NCI-H1694 (cell line): ENCODE measurements at places on chromosomes 2 and 18.

DNA sequence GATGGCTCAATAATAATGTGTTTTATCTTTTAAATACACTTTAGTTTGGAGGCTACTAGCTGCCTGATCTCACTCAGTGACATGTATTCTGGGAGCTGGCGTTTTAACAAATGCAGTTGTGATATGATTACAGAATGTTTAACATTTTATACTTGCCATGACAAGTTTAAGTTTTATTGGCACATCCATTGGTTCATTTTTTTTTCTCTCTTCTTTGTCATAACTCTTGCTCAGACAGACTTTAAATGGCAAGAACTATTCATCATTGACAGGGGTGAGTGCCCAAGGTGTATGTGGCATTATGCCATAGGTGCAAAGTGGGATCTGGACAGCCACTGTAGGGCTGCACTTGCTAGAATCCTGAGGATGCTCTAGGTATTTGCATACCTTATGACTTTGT is 72.1 kb upstream of the MYL1 start:
- no peak for DNase-seq

GRCh38 chr18:49944663-49945062 is 131.3 kb upstream of the ACAA2 start:
- no peak for DNase-seq

DNA sequence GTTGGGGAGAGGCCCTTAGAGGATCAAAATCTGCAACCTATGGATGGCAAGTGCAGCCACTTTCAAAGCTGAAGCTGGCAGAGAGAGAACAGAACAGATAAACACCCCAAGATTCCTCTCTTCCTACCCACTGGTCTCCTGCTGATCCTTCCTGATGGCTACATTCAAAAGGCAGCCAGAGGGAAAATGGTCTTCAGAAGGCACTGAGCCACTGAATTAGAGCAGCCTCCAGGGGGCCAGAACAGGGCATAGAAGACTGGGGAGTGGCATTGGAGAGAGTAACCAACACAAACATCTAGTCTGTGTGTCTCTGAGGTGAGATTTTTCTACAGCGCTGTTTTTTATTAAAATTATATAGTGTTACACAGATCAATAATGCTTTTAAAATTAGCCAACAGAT is 432.6 kb downstream of the PARD3B start:
- DNase-seq = no peak

DNA sequence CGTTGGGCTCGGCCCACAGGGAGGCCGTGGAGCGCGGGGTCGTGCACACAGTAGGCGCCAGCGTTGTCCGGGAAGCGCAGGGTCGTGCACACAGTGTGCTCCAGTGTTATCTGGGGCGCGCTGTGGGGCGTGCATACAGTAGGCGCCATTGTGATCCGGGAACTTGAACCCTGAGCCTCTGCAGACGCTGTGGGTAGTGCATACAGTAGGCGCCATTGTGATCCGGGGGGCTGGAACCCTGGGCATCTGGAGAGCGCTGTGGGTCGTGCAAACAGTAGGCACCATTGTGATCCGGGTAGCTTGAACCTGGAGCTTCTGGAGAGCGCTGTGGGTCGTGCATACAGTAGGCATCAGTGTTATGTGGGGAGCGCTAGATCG is 793 bp downstream of the ZNF236 start:
- DNase-seq = no peak

DNA sequence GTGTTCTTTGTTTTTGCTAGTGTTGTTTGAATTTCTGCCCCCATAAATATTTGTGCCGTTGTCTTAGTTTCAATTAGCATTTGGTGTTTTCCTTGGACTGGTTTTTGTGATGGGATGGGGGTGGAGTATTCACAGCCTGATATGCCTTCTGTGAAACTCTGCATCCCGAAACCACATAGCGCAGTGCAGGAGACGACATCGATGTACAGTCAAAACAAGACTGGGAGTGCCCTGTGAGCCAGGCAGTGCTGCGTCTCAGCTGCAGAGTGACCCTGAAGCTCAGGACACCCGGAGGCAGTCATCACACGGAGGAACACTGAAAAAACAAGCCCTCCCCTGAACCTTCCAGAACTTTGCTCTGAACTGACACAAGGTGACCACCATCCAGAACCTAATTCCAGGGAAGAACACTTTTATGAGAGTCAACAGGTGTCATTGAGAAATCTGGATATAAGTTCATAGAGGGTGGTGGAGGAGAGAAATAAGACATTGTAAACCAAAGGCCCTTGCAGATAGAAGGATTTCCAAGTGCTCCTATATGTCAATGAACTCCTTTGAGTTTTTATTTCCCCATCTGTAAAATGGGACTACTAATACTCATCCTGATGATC is 61.2 kb upstream of the CABLES1 start:
- no peak for DNase-seq

- DNase-seq = no peak
Measured at GRCh38 chr2:233156001-233156400, 95.5 kb upstream of the ATG16L1 start.

GRCh38 chr2:174752403-174753037 is 11.8 kb downstream of the CHRNA1 start:
- no peak for DNase-seq

DNA sequence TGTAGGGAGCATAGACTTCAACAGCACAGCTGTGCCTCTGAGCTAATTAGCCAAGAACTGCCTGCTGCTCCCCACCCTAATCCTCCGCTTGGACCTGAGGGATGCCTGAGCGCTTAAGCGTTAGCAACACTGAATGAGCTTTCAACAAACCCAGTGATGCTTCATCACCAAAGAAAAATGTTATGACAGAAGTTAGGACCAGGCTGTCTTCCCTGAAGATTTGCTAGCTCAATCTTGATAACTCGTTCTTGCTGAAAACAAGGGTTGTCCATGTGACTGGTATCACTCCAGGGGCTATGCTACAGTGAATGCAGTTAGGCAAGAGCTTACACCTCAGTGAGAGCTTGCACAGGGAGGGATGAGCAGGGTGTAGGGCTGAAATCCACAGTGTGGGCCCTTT is 190.7 kb upstream of the SIX2 start:
- peak; percentile 69 for DNase-seq
